AG10803 (cell line): ENCODE measurements at places on chromosomes 1 and 21.

GRCh38 chr21:21200939-21201615 lies 202.9 kb downstream of the NCAM2 start:
- DNase-seq, result peak; percentile 27

DNA sequence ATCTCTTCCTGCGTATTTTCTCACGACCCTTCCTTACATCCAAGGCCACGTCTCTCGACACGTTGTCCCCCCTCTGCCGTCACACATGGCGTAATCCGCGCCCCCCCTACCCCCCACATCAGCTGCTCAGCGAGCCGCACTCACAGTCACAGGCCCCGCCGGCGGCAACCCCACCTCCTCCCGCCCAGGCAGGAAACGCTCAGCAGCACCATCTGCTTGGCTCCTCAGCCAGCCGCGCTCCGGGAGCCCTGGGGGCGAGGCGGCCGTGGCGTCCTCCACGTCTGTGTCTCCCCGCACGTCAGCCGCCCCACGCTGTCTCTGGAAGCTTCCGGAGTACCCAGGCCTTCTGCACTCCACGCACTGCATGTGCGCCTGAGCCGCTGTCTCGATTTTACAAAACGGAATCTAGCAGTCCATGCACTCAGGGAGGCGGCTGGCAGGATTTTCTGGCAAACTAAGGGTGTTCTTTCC lies 64.6 kb downstream of the SIK1 start:
- peak; percentile 80 for DNase-seq

GRCh38 chr1:26278724-26279455 lies 996 bp upstream of the SH3BGRL3 start:
- DNase-seq, result peak; percentile 68

GRCh38 chr1:222006715-222007114 lies 264.8 kb upstream of the DUSP10 start:
- no peak for DNase-seq
